ENCODE measurements at places on chromosomes 1 and 21. TPM values are rescaled to one million over a fixed set of nuclear protein-coding genes. Genes with fewer than 3 reads are reported as not detected.

Gene VWA5B1
- total RNA-seq, result not detected

Gene GBP6
- total RNA-seq, result not detected

Gene NUDT4B
- not detected for total RNA-seq

Gene TLCD4
- total RNA-seq, result 20.1 TPM

Gene MYOC
- total RNA-seq, result 15.9 TPM

Gene KCNT2
- 7.6 TPM for total RNA-seq

DNA sequence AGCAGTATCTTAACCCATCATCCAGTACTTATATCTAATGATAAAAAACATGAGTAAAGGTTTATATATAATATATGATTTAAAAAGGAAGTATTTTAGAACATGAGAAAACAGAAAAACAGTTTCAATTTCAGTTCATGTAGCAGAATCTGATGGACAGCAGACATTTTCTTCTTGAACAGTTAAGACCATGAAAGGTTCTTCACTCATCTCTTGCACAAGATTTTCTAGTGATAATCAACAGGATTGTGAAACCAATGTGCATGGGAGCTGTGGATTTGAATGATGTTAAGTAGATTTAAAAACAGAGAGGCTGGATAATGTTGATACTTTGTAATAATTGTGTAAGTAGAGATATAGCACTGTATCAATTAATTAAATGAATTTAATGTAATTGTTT is 1297.6 kb downstream of the BRINP3 start:
- no peak for DNase-seq

- peak; percentile 78 for DNase-seq
These were observed 67.9 kb upstream of the ZNF648 start for GRCh38 chr1:182129398-182129797.

DNA sequence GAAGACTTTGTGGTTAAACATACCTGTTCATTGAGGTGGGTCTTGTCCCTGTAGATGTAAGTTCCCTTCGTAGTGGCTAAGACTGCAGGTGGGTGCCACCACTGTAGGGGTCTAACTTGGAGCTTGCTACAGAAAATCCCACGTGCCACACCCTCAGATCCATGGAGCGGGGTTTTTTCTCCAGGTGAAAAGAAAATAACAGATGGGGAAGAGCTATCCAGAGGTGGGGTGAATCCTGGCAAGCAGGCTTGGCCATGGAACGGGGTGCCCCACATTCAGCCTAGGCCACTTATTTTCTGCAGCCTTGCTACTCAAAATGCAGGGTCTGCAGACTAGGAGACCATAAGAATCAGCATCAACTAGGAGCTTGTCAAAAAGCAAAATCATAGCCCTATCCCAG is 24.0 kb downstream of the EXOC8 start:
- no peak for DNase-seq

DNA sequence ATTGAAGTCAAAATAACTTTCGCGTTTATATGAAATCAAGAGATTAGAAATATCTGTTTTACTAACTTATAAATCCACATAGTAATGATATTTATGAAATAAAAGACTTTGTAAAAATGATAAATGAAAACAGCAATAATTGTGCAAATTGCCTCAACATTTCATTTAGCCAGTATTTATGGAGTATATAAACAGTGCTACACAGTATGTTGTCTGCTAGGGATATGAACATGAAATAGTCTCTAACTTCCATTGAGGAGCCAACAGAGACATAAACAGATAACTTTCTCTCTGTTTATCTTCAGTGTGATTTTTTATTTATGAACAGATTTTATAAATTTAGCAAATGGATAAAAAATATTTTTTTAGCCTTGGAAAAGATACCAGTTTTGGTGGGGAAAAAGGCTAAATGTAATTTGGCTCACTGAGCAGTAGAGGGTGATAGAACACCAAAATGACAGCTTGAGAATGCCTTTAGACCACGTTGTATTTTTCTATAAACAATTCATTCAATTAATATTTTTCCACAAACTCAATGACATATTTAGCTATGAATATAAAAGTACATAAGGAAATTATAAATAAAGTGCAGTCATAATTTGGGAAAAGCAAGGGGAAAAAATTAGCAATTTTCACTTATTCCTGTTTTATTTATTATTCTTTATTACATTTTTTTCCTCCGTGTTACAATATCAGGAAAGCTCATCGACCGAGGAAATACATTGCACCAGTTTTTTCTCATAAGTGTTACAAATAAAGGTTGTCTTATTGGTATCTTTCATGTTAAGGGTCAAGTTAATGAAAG is 47.5 kb upstream of the EEIG2 start:
- peak; percentile 65 for DNase-seq

GRCh38 chr1:209652873-209653401 is 712 bp upstream of the LAMB3 start:
- peak; percentile 99 for DNase-seq

- no peak for DNase-seq
These were observed 60.0 kb downstream of the APCS start for GRCh38 chr1:159647616-159648015.

DNA sequence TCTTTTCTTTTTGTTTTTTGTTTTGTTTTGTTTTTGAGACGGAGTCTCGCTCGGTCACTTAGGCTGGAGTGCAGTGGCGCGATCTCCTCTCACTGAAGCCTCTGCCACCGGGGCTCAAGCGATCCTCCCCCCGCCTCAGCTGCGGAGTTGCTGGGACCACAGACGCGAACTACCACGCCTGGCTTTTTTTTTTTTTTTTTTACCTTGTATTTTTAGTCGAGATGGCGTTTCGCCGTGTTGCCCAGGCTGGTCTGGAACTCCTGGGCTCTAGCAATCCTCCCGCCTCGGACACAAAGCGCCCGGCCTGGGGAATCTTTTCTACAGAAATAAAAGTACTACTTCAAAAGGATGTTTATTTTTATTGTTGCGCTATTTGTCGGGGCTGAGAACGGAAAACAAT is 1.1 kb upstream of the SETDB1 start:
- DNase-seq, result no peak

DNA sequence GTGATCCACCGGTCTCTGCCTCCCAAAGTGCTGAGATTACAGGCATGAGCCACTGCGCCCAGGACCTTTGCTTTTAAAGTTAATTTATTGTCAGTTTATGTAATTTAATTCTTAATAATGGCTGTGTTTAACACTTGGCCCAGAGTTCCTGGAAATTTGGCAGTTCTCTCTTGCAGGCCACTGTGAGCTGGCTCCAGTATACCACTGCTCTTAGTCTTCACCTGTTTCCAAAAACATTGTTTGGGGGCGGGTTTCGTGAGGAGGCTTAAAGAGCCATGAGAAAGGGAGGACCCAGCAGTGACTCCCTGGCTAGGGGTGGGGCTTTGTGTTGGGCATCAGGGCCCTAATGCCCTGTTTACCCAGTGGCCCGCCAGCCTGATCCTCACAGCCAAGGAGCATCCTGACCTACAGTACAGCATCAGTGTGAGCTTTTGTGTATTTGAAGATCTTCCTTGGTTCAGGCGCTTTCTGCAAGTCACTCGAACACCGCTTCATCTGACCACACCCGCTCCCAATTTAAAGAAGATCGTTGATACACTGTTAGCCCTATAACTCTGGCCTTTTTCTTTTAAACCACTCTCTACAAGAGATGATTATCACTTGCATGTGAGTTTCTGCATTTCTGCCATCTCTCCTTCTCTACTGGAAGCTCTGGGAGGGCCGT is 12.0 kb upstream of the BGLAP start:
- no peak for DNase-seq

DNA sequence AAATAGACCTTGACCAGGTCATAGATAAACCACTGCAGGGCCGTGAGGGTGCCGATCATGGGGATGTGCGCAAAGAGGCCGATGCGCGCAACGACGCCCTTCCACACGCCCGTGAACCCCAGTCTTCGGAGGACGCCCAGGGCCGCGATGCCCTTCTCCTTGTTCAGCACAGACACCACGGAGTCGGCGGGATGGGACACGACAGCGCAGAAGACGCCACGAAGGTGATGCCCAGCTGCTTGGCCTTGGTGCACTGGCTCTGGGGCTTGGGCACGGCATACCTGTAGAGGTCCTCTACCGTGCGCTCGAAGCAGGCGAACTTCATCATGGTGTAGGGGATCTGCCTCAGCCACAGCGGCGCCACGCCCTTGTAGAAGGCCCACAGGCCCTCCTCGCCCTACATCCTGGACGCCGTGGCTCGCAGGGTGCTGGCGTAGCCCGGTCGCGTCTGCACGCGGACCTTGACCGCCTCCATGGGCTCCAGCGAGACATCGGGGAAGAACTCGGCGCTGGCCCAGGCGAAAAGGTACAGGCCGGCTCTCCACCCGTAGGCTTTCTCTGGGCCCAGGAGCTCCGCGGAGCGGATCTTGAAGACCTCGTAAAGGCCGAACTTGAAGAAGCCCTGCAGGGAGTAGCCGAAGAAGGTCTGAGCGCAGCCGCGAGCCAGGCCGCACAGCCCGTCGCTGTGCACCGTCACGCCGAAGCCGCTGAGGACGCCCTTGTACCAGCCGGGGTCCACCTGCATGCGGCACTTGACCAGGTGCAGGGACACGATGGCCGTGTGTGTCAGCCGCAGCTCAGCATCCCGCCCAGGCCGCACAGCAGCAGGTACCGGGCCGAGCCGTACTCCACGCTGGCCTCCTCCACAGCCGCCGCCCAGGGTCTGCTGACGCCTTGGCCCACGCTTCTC is 20.5 kb upstream of the DMRTB1 start:
- no peak for DNase-seq

DNA sequence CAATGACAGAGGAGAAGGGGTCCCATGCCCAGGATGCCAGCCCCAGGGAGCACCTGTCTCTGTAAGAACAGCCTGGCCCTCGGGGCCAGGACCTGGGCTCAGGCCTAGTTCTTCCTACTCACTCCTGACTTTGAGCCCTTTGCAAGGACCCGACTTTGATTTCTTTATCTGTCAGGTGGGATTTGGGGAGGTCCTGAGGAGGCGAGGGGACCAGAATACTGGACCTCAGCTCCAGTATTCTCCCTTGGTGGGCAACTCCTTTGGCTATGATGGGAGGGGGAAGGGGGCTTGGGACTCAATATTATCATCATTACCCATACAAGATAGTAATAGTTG is 18.1 kb downstream of the KCNQ4 start:
- DNase-seq, result no peak

- no peak for DNase-seq
These were observed 5.0 kb downstream of the CSRP1 start for GRCh38 chr1:201501812-201502510.

DNA sequence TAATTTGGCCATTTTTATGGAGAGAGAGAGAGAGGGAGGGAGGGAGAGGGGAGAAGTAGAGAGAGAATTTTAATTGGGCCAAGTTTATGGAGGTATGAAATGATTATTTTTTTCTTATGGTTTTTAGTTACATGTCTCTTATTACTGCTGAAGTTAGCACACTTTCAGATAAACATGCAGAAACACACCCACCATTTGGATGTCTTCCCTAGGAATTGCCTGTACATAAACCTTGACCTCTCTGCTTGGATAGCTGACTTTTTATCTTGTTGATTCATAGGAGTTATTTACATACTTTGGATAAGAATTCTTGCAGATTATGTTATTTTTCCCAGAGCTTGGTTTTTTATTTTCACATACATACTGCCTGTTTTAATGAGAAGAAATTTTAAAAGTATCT is 310.2 kb upstream of the ADAMTS5 start:
- peak; percentile 33 for DNase-seq

DNA sequence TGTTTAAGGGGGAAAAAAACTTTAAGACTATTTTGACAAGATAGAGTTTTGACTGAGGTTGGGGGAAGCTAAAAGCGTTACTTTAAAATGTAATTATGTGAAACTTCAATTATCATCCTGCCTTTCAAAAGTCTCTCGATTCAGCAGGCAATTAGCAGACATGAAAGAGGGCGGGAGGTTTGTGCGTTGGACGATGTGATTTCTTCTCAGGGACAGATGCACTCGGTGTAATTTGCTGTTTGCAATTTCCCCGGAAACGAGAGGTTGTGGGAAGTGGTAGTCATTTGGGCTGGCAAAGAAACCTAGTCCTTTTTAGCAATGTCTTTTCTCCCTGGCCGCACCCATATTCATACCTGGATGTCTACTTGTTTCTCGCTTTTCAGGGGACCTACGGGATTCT is 27.1 kb downstream of the KAZN start:
- DNase-seq, result no peak

DNA sequence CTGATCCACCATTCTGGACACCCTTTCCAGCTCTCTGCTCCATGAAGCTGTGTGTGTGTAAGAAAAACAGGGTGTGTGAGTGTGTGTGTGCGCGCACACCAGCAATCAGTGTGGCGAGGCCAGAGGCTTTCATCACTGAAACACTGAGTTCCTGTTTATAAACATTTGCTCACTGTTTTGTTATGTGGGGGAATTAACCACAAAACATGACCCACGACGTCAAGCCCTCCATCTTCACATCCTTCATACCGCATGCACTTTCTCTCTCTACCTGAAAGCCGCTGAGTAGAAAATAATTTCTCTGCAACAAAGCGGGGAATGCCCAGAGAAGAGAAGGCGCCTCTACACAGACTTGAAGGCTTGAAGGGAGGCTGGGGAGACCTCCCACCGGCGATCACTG is 148.9 kb upstream of the IRF2BP2 start:
- no peak for DNase-seq

- no peak for DNase-seq
These were observed 27.9 kb downstream of the SSBP3 start for GRCh38 chr1:54378157-54378873.

DNA sequence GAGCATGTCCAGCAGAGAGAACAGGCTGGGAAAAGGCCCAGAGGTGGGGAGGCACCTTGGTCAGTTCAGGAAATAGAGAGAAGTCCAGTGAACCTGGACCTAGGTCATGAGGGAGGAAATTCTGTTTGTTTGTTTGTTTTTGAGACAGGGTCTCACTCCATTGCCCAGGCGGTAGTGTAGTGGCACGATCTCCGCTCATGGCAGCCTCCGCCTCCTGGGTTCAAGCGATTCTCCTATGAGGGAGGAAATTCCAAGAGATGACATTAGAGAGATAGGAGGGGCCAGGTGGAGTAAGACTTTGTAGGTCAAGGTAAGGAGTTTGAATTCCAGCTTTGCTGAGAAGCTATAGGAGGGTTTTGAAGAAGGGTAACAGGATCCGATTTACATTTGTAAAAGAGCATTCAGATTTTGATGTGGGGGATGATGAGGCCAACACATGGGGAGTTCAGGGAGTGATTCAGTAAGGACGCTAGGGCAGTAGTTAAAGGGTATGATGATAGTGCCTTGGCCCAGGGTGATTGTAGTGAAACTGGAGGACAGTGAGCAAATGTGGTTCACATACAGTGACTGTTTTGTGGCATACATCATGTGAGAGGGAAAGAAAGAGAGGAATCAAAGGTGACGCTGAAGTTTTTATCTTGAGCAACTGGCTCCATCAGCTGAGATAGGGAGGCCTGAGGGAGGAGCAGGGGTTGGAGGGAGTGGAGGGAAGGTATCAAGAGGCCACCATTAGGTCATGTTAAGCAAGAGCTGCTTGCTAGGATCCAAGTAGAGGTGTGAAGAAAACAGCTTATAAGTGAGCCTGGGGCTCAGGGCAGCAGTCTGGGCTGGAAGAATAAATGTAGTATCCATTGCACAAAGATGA is 8.3 kb upstream of the TRABD2B start:
- no peak for DNase-seq

DNA sequence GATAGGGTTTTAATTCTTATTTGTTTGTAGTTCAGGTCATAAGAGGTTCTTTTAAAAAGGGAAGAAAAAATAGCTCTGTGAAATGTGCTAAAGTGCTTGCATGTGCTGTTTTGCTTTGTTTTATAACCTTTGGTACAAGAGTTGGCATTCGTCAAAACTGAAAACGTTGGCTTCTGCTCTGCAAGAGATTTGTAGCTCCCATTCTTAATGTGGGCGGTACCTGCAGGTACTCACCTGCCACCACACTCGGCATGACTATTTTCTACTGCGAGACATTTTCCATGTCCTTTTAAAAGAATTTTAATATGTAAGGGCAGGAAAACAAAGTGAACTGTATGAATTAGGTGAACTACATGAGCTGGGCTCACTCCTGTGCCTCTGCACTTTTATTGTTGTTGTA is 92.6 kb downstream of the ADARB1 start:
- DNase-seq, result no peak

- no peak for DNase-seq
These were observed 102.0 kb downstream of the BEND5 start for GRCh38 chr1:48674641-48675040.
